ENCODE measurements at places on chromosomes 12 and 14.

- no peak for DNase-seq
These were observed 74.8 kb downstream of the ARL6IP4 start for GRCh38 chr12:123055281-123055766.

- DNase-seq: no peak
These were observed 18.0 kb upstream of the SLC38A4 start for GRCh38 chr12:46843811-46844210.

GRCh38 chr14:103260629-103261124 is 73.4 kb upstream of the EIF5 start:
- no peak for DNase-seq

- no peak for DNase-seq
These were observed 1.7 kb upstream of the AKAP6 start for GRCh38 chr14:32327255-32327961.

- DNase-seq: no peak
These were observed 11.9 kb downstream of the CACNA2D4 start for GRCh38 chr12:1906579-1906978.

DNA sequence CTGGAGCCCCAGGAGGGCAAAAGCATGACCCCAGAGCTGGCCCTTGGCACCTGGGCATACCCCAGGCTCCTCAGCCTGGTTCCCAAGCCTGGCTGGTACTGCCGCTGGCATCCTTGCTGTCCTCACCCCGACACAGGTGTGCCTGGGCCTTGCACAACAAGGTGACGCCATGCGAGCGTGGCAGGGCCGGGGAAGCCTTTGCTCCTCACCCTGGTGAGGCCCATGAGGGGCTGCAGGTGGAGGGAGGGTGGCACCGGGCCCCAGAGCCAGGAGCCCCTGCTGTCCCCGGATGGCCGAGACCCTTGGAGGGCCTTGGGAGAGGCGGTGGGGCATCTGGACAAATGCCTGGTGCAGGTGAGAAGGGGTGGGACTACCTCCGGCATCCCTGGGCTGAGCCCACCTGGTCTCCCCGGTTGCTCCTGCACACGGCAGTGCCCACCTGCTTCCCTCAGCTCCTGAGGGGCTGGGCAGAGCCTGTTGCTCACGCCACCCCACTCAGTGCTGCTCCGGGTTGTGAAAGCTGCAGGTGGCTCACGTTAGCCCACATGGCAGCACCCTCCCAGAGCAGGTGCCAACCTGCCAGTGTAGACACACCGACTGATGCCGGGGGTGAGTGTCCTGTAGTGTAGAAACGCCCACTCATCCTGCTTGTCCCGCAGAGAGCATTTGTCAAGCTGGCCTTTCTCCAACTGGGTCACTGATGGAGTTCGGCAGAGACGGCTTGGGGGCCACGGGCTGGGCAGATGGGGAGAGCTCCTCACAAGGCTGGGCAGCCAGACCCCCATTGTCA is 24.6 kb upstream of the KIF26A start:
- no peak for DNase-seq

DNA sequence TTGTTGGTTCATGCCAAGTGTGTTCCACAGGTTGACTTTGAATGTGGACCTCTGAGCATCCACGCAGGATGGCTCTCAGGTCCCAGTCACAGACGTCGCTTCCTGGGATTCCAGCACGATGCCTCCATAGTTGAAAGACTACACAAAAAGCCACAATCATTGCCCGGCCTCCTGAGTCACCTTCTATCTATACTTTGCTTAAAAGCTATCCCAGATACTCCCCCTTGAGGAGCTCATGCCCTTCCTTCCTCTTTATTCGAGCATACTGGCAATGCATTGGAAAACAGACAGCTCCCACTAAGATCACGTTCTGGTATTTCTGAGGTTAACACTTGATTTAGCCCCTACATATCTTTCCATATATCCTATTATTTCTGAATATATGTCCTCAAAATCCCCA is 40.1 kb downstream of the ZNF664 start:
- DNase-seq: no peak

GRCh38 chr12:27333403-27334009 is 870 bp downstream of the BMAL2 start:
- no peak for DNase-seq

DNA sequence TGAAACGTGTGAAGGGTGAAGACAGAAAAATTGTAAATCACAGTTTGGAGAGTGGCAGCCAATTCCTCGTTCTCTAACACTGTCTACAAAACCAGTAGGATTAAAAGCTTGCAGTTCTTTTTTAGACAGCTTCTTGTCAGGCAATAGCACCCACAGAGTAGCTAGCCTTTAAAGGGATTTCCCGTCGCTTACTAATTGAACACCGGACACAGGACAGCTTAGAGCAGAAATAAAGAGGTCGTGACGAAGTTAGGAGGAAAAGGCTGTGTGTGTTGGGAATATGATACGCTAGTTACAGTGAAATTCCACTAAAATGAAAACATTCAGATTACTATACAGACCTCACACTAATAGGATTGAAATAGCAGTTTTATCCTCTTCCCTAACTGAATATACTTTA is 149.1 kb upstream of the FLRT2 start:
- no peak for DNase-seq

GRCh38 chr12:118288174-118288573 is 84.5 kb downstream of the TAOK3 start:
- no peak for DNase-seq

DNA sequence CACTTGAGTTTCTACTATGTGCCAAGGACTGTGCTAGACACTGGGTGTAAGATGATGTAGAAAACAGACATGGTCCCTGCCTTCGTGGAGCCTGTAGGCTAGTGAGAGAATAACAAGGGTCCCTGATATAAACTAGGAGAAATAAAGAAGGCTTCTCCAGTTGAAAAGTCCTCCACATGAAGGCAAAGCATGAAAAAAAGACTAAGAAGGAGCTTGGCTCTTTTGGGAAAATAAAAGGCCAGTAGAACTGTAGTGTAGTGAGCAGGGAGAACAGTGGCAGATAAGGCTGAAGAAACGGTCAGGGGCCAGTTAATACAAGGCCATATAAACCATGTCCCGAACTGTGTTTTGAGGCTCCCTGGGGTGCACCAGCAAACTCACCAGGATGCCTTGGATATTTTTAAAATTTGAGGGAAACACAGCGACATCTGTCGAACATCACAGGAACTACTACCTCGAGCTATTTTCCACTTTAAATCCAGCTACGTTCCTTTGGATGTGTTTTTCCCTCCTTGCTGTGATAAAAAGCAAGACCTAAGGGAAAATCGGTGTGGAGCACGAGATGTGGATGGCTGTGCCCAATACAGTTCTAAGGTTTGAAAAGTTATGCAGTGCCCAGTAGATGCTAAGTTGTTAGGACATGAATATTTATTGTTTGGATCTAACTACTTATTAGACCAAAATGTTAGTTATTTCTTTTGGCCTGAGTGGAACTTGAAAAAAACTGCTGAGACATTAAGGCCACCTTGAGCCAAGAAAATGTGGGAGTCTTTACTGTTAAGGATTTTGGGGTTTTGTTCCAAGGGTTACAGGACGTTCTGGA is 8.5 kb upstream of the CFL2 start:
- no peak for DNase-seq

DNA sequence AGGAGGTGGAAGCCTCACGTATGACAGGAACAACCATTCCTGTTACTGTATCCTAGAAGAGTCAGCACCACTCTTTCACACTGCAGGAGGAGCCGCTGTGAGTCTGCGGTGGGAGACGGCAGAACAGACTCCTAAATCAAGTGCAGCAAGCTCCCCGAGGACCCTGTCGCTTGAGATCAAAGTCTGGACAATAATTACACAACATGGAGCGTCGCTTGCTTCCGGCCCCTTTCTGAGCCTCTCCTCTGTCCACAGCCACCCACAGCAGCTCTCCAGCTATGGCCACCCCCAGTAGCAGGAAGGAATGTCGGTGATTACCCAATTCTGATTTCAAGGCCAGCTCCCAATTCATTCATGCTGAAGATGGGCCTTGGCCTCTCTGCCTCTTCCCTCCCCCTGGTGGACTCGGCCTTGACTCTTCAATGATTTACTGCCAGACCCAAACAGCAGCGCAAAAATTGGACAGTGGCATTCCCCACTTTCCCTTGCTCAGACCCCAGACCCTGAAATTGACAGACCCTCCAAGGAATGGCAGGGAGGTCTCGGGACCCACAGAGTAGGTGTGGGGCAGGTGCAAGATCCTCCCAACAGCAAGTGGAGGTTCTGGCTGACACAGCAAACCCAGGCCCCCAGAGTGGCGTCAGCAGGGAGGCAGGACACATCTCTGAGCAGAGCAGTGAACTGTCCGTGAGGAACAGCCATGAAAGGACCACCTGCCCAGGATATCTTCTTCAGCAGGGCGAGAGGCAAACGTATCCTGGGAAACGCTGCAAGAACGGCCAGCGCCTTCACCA is 272.7 kb upstream of the DIO3 start:
- DNase-seq: no peak

DNA sequence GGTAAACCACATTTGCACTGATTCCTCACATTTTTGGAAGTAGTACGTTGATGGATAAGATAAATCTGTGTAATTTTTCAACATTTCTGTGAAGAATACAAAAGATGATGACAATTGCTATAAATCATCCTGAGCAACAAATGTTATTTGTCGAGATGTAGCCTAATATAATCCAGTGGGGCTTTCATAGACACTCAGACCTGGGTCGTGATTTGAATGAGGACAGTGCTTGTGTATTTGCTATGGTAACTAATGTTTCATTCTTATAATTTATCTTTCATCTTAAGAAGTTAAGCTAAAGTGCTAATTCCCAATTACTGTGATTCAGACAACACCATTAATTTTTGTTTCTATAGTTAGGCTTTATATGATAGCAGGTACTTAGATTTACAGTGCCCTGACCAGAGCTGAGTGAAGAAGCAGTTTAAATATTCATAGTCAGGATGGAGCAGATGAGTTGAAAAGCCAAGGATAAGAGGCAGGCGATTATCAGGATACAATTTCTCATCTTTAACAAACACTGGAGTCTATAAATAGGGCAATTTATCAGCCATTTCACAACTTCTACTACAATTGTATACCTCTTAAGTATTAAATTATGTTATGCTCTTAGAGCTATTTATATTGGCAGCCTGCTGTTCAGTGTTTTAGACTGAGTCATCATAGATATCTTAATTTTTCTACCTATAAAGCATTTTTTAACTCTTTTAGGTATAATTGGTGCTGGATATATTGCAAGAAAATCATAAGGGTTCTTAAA is 359.9 kb downstream of the TRHDE start:
- no peak for DNase-seq

GRCh38 chr12:40446385-40446784 is 221.6 kb downstream of the LRRK2 start:
- DNase-seq: no peak

GRCh38 chr14:100524233-100524932 is 62.8 kb downstream of the BEGAIN start:
- DNase-seq: no peak

GRCh38 chr12:14613718-14614117 is 46.0 kb upstream of the PLBD1 start:
- no peak for DNase-seq

DNA sequence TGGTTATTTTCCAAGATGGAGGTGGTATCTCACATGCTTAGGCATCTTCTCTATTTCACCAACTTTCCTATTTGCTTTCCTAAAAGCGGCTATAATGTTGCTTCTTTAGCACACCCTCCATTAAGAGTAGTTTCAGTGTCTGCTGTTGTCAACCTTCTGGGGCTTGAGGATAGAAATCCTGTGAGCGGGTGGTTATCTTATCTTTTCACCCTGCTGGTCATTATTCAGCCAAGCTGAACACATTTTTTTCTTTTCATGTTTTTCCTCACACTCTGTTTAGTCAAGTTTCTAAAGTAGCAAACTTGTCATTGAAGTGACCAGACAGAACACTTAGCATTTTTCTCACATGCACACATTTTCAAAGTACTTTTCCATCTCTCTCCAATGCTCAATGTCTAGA is 104.5 kb downstream of the SLC8A3 start:
- DNase-seq: no peak

DNA sequence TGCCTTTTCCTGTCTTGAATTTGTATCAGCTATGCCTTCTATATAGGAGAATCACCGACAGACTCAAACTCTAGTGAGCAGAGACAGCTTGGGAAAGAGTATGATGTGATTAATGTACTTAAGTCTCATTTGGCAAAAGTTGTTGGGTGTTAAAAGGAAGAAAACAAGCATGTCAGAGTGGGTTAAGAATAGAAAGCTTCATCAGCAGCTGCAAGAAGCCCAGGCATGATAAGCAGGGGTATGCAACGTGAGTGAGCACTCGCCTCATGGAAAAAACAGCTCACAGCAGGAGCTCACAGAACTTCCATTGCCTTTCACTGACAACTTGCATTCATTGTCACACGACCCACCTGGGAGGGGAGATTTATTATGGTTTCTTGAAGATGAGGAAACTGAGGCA is 35.9 kb upstream of the WNK1 start:
- DNase-seq: no peak

GRCh38 chr14:103699901-103700752 is 15.1 kb downstream of the XRCC3 start:
- no peak for DNase-seq

GRCh38 chr14:100536721-100537445 is 50.3 kb downstream of the BEGAIN start:
- no peak for DNase-seq

GRCh38 chr14:93824076-93824475 is 35.8 kb upstream of the PRIMA1 start:
- DNase-seq: no peak

All from cortex of kidney (tissue), 1 donor.